ENCODE measurements at places on chromosomes 7 and 10.

- no peak for DNase-seq
Measured at GRCh38 chr7:107495516-107495915, 25.7 kb downstream of the GPR22 start.

- DNase-seq: no peak
Measured at GRCh38 chr7:94311515-94311914, 83.2 kb upstream of the COL1A2 start.

DNA sequence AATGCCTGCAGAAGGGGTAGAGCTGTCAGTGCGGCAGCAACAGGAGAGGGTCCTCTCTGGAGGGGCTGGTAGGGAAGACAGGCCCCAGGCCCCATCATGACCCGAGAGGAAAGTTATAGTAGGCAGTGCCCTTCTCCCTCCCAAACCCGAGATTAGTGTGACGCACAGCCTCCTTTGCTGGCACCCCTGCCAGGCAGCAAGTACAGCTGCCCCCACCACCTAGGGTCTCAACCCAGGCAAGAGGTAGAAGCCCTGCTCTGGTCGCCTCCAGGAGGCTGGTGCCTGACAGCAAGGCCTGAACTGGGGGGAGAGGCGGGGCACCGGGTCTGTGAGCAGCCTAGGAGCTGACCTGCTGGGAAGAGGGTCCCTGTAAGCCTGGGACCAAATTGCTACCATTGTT lies 15.5 kb downstream of the LOXL4 start:
- no peak for DNase-seq

GRCh38 chr7:74544706-74545469 lies 91.2 kb downstream of the GTF2IRD1 start:
- DNase-seq: peak; percentile 29

- DNase-seq: peak; percentile 51
Measured at GRCh38 chr10:79444199-79445119, 965 bp downstream of the ZCCHC24 start.

DNA sequence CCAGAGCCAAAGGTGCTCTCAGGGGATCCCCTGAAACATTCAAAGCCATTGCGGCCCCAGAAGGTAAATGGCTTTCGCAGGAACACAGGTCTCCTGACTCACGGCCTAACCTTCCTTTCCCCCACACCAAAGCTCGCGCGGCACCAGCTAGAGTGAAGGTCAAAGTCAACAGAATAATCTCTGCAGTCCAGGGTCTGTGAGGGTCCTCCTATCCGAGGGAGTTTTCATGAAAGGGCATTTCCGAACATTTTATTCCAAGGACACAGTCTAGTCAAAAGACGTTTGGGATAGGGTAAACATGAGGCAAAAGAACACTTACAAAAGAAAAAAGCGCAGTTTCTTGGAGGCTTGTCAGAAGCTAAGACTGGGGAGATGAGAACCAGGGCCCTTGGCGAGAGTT lies 559 bp upstream of the STEAP2 start:
- no peak for DNase-seq

DNA sequence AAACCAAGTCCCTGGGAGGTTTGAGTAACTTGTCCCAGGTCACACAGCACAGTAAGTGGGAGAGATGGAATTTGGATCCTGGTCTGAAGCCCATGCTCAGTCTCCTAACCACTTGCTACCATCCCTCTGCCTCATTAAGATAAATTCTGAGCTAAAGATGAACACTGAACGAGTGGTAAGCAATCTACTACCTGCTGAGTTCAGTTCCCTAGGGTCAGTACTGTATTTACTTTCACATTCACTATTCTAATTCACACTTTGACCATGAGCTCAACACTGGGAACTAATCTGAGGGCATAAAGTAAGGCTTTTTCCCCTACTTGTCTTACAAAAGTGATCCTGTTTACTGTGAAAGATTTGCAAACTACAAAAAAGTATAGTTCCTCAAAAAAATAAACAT lies 2.4 kb downstream of the UROS start:
- no peak for DNase-seq

- DNase-seq: no peak
Measured at GRCh38 chr10:84948644-84949043, 620.3 kb downstream of the CCSER2 start.

- no peak for DNase-seq
Measured at GRCh38 chr7:12722136-12722535, 34.7 kb downstream of the ARL4A start.

DNA sequence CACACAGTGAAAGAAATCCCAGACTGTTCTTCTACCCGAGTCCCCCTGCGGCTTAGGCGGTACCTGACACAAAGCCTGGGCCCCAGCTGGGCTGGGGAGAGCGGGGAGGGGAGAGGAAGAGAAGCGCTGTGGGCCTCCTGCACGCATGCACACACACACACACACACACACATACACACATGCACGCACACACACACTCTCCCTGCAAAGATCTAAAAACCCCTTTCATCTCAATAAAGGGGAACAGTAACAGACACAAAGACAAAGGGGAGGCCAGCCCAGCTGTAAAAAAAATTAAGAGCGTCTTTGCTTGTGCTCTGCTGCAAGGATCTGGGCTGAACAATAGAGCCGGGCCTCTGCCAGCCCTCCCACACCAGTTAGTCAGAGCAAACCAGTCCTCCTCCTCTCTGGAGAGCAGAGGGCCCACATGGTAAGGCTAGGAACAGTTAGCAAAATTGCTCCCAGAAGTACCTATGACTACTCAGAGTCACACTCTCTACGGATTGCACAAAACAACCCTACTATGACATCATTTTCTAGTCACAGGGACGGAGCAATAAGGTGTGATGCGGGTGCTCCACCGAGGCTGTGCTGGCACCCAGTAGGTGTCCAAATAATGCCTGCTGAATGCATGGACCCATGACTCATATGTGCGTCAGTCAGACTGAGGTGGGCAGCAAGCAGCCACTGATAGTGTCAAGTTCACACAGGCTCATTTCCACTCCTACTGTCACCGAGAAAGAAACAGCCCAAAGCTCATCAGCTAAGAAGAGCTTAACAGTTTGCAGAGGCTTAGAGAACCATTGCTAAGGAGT lies 9.2 kb downstream of the ITPRIP start:
- peak; percentile 81 for DNase-seq

DNA sequence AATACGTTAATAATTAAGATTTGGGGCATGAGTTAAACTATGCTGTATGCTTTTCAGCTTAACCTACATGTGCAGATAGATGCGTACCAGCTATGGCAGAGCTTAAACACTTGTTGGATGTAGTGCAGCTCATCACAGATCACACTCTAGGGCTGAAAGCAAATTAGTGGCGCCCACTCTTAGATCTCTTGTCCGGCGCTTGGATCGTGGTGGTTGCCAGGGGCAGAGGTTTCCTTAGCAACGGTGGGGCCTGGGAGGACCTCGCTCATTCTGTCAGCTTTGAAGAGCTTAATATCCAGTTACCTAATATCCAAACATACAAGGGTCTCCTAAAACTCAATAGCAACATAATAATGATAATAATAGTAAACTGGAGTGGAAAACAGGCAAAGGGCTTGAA lies 548.2 kb upstream of the PFKP start:
- DNase-seq: no peak

GRCh38 chr10:59859570-59859969 lies 46.8 kb downstream of the CCDC6 start:
- no peak for DNase-seq

DNA sequence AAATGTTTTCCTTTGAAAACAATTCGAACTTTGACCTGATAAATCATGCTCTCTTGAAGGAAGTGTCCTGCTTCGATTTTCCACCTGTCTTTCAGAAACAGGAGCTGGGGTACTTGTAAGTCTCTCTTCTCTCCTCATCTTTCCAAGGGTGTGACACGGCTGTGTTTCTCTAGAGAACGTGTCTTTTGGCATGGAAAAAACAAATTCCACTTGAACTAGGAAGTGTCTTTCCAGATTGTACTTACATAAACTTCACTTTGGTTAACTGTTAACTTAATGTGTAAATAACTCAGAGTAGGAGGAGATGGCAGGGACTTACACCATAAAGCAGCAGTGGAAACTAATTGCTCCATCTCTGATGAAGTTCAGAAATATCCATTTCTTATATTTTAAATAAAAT lies 4.2 kb upstream of the CALCR start:
- no peak for DNase-seq

DNA sequence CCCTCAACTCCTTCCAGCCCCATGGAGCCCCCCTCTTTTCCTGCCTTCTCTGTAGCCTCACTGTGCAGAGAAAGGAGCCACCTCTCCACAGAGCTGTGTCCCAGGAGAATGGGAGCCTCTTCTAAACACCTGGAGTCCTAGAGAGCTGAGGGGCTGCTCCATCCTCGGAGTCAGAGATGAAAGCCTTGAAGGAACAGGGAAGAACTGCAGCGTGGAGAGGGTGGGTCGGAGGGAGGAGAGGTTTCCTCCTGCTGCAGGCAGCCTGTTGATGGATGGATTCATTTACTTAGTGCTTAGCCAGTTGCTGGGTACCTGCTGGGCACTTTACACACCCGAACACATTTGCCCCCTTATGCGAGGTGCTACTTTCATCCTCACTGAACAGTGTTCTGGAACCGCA lies 39.0 kb downstream of the C10orf120 start:
- no peak for DNase-seq

- no peak for DNase-seq
Measured at GRCh38 chr10:128364631-128365030, 238.4 kb upstream of the MKI67 start.

DNA sequence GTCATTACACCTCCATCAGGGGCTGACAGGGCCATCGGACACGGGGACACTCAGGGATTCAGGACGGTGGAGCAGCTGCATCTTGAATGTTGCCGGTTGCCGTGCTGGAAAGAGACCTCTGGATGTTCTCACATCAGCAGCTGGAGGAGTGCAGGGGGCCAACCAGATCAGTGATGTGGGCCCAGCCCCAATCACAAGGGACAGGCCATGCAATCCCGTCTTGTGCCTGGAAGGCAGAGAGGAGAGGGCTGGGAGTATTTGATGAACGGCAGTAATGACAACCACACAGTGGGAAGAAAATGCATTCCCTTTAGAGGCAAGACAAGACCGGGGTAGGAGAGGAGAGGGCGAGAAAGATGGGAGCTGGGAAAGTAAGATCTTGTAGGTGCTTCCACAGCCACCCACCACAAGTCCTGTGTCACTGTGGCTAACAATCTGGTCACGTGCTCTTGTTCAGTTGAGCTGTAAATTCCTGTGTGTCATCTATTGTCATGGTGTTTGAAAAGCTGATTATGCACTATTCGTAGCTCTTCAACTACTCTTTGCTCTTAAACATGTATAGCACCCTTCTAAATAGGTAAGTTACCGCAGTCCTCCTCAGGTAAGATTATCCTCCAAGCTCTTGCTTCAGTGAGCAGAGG lies 85.9 kb upstream of the LEP start:
- no peak for DNase-seq

DNA sequence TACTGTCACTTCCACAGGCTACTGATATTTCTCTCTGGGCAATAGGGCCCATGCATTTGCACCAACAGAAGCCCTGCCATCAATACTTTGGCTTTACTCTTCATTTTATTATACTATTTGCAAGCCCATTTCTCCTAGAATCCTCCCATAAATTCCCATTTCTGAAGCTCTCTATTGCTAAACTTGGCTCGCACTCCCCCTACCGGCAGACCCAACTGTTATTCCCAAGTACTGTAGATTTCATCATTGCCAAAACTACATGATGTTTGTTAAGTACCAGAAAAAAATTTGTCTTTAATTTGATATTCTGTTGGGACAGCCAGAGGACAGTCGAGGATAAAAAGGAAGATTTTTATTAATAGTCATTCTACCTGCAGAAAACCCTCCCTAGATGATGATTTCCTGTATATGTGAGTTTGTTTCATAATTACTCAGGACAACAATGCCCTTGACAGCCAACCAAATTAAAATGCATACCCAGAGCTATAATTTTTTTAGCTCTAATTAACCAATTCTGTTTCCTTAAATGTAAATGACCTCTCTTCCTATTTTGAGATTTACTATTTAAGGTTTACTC lies 298.6 kb downstream of the REEP3 start:
- peak; percentile 38 for DNase-seq

GRCh38 chr10:110460111-110460809 lies 37.4 kb upstream of the DUSP5 start:
- no peak for DNase-seq

GRCh38 chr10:3074145-3074665 lies 6.9 kb downstream of the PFKP start:
- DNase-seq: no peak

- no peak for DNase-seq
Measured at GRCh38 chr7:98864731-98865453, 4.9 kb downstream of the TMEM130 start.

GRCh38 chr7:130281260-130281659 lies 11.7 kb upstream of the CPA4 start:
- DNase-seq: no peak
